CD4-positive, alpha-beta T cell treated with Interleukin-6 at 100 ng/mL for 8 hours (primary cell): ENCODE measurements at places on chromosomes 7 and 10.
A peak's percentile ranks its signal among the peaks of the same experiment; 100 is the strongest.

DNA sequence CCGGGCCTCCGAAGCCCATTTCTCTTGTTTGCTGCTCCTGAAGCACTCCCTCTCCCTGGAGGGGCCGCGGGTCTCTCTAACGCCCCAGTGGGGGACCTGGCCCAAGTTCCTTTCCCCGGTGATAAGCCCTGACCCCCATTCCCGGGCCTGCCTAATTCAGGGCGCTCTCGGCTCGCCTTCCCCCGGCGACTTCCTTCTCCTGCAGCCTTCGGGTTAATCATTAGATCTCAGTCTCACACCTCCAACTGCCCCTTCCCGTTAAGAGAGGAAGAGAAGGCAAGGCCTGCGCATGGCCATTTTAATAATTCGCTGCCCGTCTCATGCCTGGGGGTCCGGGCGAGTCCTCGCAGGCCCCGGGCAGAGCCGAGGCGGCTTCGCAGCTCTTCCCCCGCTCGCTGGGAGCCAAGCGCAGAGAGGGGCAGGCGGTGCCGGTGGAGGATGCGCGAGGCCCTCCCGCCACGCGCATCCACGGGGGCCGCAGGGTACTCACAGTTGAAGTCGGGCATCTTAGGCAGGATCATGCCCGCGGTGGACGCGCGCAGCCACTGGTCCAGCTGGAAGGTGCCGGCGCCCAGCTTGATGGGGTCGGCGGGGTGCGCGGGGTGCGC lies 1.2 kb downstream of the MNX1 start:
- DNase-seq: no peak

DNA sequence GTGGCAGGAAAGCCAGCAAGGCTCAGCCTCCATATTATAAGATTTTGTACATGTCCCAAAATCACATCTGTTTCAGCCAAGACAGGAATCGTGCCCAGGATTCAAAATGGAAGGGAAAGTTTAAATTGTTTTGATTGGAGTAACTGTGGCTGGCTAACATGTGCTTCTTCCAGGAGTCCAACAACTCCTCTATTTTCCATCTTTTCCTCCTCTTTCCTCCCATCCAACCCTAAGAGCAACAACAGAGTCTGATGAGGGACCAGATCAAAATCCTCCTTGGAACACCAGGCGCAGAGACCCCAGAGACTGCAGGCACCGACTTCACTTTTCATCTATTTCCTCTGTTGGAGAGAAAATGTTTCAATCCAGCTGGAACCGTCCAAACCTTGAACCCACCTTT lies 36.0 kb upstream of the SVIL start:
- no peak for DNase-seq

DNA sequence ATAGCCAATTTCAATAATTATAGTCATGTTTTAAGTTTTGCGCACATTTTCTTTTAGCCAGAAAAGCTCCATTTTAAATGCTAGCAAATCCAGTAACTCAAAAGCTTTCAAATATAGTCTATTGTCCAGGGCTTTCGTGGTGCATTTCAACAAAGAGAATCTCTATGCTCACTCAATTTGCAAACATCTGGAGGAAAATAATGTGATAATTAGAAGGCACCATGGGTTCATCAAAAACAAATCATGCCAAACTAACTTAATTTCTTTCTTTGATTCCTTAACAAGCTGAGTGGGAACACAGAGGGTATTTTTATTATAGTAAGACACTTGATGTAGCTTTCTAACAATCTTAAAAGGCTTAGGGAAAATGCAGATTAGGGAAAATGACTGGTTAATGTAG lies 179.8 kb downstream of the NXPH1 start:
- DNase-seq: no peak

DNA sequence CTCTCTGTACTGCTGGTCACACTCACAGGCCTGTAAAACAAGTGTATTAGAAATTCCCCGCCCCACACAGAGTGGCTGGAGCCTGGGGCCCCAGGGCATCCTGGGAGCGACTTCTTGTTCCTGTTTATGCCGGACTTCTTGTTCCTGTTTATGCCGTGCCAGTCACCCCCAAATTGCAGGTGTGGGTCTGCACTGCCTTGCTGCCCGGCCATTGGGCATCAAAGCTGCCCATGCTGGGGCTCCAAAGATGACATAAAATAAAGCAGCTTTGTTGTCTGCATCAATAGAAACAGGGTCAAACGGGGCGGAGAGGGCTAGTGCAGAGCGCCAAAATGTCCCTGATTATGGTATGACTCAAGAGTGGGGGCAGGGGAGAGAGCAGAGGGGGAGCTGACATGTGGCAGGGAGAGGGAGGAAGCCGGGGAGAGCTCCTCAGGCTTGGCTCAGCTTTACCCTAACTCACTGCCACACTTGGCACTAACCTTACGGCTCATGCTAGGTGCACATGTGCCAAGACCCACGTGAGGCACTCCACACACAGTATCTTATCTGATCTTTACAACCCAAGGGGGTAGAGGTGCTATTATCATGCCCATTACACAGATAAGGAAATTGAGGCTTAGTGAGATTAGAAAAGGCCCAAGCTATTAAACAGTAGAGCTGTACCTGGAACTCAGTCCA lies 98.4 kb downstream of the PIP4K2A start:
- peak; percentile 38 for DNase-seq

GRCh38 chr10:117860823-117861222 lies 185.9 kb downstream of the RAB11FIP2 start:
- DNase-seq: no peak

- DNase-seq: no peak
Measured at GRCh38 chr10:88828310-88828709, 23.3 kb downstream of the ANKRD22 start.

DNA sequence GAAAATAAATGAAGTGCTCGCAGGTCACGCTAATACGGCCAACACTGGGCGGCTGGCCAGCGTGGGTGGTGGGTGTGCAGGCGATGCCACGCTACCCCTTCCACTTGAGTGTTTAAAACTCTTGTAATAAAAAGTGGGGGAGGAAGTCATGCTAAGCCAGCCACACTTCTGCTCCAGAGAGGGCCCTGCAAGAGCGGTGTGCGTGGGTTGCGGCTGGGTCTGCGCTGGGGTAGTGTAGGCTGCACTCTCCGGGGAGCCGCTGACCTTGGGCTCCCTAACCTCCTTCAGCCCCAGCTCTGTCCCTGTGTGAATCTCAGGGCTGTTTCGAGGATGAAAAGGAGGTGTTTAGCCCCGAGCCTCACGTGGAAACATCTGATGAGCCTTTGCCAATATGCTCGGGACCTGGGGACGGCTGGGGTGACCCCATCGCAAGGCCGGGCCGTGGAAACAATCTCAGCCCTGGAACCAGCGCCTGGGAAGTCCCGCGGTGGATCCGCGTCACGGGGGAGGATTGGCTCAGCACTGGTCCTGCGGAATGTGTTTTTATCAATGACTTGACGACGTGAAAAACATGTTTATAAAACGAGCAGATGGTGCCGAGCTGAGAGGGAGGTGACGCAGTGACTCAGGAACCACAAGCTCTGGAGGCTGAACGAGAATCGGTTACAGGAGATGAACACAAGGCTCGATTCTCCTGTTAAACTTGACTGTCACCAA lies 278.5 kb downstream of the DNAJB6 start:
- no peak for DNase-seq

DNA sequence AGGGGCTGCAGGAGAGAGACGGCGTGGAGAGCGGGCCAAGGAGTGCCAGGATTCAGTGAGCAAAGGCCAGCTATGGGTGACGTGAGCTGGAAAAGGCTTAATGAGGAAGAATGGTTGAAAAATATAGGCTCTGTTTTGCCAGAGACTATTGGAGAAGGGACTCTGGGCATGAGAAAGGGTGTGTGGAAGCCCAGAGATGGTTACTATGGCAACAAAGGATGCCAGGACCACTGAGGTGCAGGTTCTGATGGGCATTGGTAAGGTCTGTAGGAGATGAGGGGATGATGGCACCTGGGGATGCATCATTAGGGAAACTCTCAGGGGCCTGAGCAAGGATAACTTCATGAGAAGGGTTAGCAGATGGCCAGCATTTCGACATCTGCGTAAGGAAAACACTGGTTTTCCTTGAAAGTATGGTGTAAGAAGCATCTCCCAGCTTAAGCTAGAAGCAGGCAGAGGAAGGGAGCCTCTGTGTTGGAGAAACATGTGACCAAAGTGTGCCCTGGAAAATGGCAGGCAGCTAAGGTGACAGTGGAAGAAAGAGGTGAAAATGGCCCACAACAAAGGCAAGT lies 21.6 kb upstream of the FAM180A start:
- no peak for DNase-seq

- DNase-seq: no peak
Measured at GRCh38 chr10:81909453-81909852, 34.5 kb downstream of the NRG3 start.

GRCh38 chr10:119026301-119027110 lies 3.0 kb upstream of the NANOS1 start:
- no peak for DNase-seq

- DNase-seq: no peak
Measured at GRCh38 chr7:23184709-23185359, 3.0 kb downstream of the NUP42 start.

- DNase-seq: no peak
Measured at GRCh38 chr7:151176401-151176800, 8.9 kb upstream of the GBX1 start.

- no peak for DNase-seq
Measured at GRCh38 chr7:142409471-142409870, 151.6 kb upstream of the PRSS58 start.

DNA sequence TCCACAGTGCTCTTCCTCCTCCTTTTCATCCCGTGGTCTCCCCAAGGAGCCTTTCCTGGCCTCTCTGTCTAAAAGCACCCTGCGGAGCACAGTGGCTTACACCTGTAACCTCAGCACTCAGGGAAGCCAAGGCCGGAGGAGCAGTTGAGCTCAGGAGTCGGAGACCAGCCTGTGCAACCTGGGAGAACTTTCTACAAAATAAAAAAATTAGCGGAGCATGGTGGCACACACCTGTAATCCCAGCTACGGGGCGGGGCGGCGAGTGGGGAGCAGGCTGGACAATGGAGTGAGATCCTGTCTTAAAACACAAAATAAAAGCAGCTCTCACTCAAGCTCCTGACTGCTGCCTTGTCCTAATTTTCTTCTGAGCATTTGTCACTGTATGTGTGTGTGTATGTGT lies 1.4 kb upstream of the COBL start:
- DNase-seq: no peak

- DNase-seq: no peak
Measured at GRCh38 chr10:69093933-69094332, 6.0 kb downstream of the SRGN start.

DNA sequence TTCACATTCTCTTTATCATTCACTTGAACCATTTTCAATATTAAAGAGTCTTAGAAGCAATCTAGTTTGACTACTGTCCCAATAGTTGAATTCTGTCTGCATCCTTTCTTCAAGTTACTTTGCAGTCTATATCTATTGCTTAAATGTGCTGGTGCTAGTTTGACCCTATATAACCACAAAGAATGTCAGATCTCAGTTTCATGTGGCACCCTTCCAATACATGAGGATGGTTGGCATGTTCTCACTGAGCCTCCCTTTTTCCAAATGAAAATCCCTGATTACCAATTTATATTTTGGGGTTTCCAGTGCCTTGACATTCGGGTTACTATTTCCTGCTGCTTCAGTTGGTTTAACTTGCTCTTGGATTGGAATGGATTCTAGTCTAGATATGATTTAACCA lies 292.7 kb downstream of the EXOC4 start:
- no peak for DNase-seq

DNA sequence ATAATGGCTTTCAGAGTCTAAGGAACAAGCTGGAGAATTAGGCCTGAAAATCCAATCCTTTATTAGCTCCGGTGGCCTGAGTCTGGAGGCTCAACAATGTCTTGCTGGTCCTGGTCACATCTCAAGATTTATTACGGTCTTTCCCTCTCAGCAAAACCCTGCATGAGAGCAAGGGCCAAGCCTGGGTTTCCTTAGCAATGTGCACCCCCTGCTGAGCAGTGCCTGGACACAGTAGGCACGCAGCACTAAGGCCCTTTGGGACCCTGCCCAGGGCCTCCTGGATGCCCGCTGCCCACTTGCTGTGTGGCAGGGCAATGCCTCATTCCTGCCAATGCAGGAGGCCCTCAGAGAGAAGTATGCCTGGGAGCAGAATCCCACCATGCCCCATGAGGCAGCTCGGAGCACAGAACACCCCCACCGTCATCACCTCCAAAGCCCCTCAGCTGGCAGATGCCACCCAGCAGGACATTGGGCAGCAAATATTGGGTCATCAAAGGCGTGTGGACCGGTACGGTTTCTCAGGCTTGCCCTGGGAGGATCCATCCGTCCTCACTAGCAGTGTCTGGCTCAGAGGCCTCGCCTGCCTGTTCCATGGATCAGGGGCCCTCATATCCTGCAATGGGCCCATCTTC lies 156.4 kb downstream of the OAT start:
- DNase-seq: no peak

- DNase-seq: no peak
Measured at GRCh38 chr10:33326933-33327332, 7.5 kb downstream of the NRP1 start.

GRCh38 chr10:132746801-132747625 lies 38.9 kb downstream of the NKX6-2 start:
- DNase-seq: no peak

DNA sequence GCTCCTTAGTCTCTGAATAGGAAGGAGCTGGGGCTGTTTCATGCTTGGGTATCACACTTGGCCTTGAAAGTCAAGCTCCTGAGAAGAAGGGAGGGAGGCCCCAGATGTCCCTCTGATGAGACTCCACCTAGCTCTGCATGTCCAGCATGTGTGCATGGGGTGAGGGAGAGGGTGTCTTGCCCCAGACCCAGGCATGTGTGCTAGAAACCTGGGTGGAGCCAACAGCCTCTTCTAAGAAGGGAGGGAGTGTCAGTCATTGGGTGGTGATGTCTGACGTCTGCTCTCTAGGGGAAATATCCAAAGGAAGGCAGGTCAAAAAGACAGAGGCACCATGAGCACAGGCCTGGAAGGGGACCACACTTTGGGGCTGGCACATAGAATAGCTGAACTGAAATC lies 159.0 kb downstream of the CDH23 start:
- DNase-seq: no peak

DNA sequence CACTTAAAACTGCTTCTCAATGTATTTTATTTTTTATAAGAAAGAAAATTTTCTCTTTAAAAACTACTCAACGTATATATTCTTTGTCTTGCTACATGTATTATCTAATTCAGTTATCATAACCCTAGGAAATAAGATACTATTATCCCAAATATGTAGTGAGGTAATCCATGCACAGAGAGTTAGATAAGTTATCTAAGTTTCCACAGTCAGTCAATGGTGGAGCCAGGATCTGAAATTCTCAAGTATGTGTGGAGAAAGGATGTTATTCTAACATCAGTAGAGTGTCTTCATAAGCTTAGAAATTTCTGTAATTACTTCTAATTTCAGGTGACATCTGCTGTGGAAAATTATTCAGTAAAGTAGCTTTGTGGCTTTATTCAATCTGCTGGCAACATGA lies 239.9 kb downstream of the CSTF2T start:
- DNase-seq: no peak

- peak; percentile 83 for DNase-seq
Measured at GRCh38 chr7:139075031-139075652, 34.4 kb downstream of the ZC3HAV1 start.

GRCh38 chr7:148172920-148173319 lies 417.6 kb upstream of the C7orf33 start:
- no peak for DNase-seq

- no peak for DNase-seq
Measured at GRCh38 chr7:86748843-86749719, 105.4 kb downstream of the GRM3 start.
